G401 (cell line): ENCODE measurements at places on chromosomes 16 and 17. TPM values are rescaled to one million over a fixed set of nuclear protein-coding genes. Genes with fewer than 3 reads are reported as not detected.
A peak's percentile ranks its signal among the peaks of the same experiment; 100 is the strongest.

CD300H gene
- total RNA-seq = not detected in 2 replicates

PERCC1 gene
- total RNA-seq = not detected in 2 replicates

NPIPA7 gene
- total RNA-seq = 0.75 and 5.4 TPM in 2 replicates

FAM20A gene
- not detected in 2 replicates for total RNA-seq

TPPP3 gene
- total RNA-seq = 1.6 and 1.8 TPM in 2 replicates

PLA2G10 gene
- total RNA-seq = not detected in 2 replicates

TLCD3A gene
- total RNA-seq = 39.4 and 42.0 TPM in 2 replicates

DUS2 gene
- total RNA-seq = 17.0 and 19.3 TPM in 2 replicates

RAB11FIP4 gene
- 29.4 and 34.1 TPM in 2 replicates for total RNA-seq

RASD1 gene
- total RNA-seq = not detected in 2 replicates

CA7 gene
- not detected in 2 replicates for total RNA-seq

DNA sequence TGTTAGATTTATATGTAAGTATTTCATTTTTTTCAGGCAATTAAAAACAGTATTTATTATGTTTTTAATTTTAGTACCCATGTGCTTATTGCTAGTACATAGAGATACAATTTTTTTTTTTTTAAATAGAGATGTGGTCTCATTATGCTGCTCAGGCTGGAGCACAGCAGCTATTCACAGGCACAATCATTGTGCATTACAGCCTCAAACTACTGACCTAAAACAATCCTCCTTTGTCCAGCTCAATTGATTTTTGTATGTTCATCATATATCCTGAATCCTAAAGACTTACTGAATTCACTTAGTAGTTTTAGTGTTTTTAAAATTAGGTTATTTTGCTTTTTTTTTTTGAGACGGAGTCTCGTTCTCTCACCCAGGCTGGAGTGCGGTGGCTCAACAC lies 26.3 kb downstream of the SPECC1 start:
- no peak for DNase-seq

DNA sequence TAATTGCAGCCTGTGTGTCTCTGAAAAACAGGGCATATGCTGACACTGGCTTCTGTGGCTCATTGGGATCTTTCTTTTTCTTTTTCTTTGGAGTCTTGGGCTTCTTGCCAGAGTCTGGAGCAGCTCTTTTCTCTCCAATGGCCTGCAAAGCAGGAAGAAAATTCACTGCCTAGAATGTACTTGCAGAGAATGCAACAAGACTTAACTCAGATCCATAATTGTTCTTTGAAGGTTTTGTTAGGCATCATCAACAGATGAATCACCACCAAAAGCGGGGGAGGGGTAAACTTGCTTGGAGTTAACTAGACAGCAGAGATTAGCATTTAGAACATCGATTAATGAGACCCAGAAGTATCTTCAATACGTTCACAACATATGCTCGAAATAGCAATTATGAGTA lies 100.9 kb downstream of the TOX3 start:
- no peak for DNase-seq

GRCh38 chr17:19937522-19937921 lies 40.1 kb downstream of the AKAP10 start:
- DNase-seq = no peak

GRCh38 chr17:40580140-40580539 lies 14.9 kb upstream of the CCR7 start:
- no peak for DNase-seq

- DNase-seq = no peak
Observed at GRCh38 chr16:46612121-46612520, 9.1 kb downstream of the SHCBP1 start.

DNA sequence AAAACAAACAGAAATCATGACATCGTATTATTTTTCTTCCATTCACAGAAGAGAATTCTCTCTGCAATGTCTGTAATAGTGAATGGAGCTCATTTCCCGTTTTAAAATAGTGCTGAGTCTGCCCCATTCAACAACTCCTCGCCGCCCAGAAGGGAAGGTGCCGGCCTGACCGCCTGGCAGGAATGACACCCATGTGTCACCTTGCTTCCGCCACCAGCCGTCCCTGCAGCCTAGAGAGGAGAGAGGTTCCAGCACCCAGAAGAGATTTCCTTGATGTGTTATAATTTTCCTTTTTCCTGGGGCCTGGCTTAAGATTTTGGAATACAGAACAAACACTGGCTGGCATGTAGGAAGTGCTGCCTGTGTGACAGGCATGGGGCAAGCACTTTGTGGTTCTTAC lies 60.0 kb downstream of the MEAK7 start:
- DNase-seq = no peak

- DNase-seq = no peak
Observed at GRCh38 chr17:66354981-66355380, 52.6 kb downstream of the PRKCA start.

GRCh38 chr17:7021993-7022778 lies 664 bp upstream of the BCL6B start:
- DNase-seq = peak; percentile 65

GRCh38 chr17:75688209-75688825 lies 21.2 kb downstream of the SAP30BP start:
- no peak for DNase-seq

DNA sequence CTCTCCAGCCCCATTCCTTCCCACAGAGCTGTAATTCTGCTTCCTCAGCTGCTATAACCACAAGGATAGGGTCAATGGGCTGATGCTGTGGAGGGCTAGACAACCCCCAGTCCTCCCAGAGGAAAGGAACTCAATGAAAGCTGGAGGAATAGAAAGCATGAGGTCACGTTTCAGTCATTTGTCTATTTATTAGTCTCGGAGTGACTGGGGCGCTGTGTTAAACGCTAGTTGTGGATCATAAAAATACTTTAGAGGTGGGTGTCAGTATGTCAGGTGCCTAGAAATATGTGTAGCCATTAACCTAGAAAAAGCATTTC lies 787 bp upstream of the CCL3L1 start:
- DNase-seq = no peak

DNA sequence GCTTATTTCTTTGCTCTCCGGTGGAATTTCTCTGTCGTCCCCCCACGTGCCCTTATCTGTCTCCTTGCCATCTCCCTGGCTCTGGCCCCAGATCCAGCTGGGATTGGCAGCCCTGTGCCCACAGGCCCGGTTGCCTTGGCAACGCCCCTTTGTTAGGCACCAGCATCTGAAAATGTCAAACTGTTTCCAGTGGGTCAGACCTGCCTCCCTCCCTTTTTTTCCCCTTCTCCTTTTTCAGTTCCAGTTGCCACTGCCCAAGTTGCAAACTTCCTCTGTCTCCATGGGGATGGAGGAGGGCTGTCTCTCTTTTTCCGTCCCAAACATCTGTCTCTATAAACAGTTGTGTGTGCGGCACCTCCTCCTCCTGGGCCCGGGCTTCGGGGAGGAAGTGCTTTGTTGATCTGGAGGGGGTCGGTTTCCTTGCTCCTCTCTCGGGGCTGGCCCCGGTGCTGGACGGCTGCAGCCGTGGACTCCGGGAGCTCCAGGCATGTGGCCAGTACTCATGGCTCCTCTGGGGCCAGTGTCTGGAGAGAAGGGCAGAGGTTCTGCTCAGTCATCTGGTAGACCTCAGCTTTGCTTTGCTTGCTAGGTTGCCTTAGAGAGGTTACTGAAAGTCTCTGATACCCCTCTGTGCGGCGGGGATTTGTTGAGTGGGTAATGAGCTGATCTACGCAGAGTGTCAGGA lies 35.3 kb downstream of the SOCS3 start:
- DNase-seq = peak; percentile 63

DNA sequence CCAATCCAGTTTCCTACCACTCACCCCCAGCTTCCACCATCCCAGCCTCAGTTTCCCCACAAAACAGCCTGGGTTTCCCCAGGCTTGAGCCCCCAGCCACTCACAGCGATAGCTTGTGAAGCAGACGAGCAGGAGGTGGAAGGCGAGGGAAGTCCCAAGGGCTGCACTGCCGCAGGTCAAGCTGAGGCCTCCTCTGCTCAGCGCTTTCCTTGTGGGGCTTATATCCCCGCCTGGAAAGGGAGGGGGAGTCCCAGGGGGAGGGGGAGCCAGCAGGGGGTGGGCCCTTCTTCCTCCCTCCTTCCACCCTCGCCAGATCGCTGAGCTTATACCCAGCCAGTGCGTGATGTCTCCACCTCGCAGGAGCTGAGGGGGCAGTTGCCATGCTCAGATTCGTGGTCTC lies at the start of gene PYY:
PYY (minus strand) TSS at position 195 of the 400 bp plus-strand sequence. CDS start 457 bp downstream, outside the sequence.
- no peak for DNase-seq

DNA sequence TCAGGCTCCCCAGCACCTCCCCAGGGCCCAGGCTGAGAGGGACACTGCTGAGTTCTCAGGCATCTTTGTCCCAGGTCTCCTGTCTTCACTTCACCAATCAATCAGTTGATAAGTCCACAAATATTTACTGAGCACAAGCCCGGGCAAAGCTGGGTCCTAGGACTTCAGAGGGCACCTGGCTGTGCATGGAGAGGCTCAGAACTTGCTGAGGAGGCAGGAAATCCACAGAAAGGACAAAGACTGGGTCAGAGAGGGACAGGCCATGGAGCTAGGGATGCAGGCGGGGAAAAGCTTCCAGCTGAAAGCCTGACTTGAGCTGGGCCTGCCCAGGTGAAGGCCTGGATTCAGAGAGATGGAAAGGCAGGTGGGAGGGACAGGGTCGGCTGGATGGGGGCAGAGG lies 33.2 kb upstream of the C1QL1 start:
- DNase-seq = no peak

GRCh38 chr17:74457146-74457819 lies 9.2 kb upstream of the CD300A start:
- peak; percentile 87 for DNase-seq

- no peak for DNase-seq
Observed at GRCh38 chr16:82108100-82108499, 61.9 kb downstream of the MPHOSPH6 start.

GRCh38 chr17:4090898-4091297 lies 51.9 kb downstream of the ZZEF1 start:
- DNase-seq = no peak

GRCh38 chr17:50871364-50871763 lies 5.2 kb upstream of the TOB1 start:
- no peak for DNase-seq

DNA sequence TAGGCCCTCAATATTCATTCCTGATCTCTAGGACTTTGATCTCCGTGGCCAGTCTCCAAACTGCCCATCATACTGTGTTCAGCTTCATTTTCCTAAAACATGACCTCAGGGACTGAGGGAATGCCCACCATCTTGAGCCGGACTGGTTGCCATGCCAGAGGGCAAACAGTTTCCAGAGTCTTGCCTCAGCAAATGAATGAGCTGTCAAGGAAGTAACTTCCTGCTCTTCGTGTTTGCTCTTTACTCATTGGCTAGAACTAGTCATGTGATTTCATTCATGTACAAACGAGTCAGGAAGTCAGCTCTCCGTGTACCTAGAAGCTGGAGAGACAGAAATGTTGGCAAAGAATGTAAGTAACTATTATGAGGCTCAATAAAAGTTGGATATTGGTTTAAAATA lies 50.2 kb downstream of the ANKFN1 start:
- DNase-seq = no peak

DNA sequence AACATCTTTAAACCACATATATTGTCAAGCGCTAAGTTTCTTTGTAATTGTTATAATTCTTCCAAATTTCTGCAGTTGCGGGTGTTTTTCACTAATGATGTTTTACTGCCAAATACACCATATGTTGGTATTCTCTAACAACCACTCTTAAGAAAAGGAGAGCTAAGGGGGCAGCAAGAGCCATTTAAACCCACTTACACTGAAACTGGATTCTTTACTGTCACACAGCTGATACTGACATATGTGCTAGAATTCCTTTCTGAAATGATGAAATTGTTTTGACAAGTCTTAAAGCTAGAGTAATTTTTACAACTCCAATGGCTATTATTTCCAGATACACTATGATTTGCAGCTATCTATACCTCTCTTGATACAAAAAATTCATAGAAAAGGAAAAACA lies 483.1 kb downstream of the CDH11 start:
- no peak for DNase-seq

DNA sequence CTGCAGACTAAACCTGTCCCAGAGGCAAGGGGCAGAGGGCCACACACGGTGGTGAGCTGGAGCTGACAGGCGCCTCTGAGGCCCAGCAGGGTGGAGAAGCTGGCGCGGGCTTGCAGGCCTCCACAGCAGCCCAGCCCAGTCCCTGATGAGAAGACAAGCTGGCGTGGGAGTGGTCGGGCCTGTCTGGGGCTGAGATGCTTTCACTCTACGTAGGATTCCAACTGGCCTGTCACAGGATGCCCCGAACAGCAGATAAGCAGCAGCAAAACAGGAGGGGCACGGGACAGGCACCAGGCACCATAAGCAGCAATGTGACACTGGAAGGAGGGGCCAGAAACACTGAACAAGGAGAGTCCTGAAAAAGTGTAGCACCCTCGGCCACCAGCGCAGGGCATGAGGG lies 40.1 kb downstream of the PEMT start:
- no peak for DNase-seq

GRCh38 chr17:67466251-67466796 lies 89.2 kb downstream of the PITPNC1 start:
- no peak for DNase-seq

- no peak for DNase-seq
Observed at GRCh38 chr16:4420505-4421105, 4.2 kb upstream of the CORO7 start.

DNA sequence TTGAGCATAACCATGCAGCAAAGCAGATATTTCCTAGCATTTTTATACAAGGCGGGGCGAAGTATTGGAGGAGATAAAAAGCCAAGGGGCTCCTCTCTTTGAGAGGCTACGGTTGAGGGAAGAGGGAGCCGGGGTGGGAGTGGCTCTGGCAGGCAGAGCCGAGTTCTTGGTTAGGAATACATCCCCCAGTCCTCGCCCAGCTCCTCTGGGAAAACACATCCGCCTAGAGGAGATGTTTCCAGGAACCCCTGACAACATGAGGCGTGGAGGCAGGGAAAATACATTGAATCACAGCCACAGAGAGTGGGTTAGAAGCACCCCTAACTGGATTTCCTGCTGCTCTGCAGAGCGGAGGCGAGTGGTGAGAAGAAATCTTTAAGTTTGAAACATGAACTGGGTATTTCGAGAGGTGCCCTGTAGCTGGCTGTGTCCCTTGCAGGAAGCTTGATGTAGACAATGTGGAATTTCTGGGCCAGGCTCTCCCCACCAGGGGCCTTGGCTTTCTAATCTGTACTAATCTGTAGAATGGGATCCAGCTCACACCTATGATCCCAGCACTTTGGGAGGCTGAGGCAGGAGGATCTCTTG lies 27.3 kb downstream of the TTYH2 start:
- DNase-seq = no peak

- DNase-seq = peak; percentile 85
Observed at GRCh38 chr17:5902181-5903140, 167.7 kb upstream of the WSCD1 start.

DNA sequence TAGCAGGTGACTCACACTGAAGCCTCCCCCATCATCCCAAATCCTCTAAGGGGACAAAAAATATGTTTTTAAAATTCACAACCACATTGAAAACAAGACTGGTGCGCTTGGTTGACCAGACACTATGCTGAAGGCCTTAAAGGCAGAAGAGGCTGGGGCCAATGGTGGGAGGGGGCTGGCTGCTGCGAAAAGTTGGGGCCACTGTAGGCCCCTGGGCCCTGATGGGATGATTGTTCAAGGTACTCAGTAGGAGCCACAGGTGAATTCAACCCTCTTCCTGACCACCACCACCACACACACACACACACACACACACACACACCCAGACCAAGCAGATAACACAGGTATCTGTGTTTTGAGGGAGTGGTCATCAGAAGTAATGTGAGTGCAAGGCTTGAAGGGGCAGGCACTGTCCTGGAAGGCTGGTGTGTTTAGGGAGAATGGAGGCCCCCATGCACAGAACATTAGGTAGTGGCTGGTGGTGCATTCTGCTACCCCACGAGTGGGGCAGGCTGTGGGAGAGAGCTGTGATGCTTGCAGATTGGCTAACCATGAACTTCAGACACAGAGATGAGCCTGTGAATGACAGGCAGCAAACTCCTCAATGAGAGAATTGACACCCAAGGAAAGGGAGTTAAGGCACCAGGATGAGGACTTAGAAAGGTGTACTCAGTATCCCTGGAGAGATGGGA lies 55.0 kb downstream of the NT5M start:
- DNase-seq = no peak
